ENCODE measurements at places on chromosomes 11 and 22.

- no peak for DNase-seq
These were observed 11.5 kb downstream of the PMM1 start for GRCh38 chr22:41578114-41578513.

- DNase-seq: no peak
These were observed 398.2 kb downstream of the SHANK2 start for GRCh38 chr11:70854201-70854600.

GRCh38 chr11:58770627-58771457, 39.1 kb upstream of the GLYAT start:
- DNase-seq: no peak

- DNase-seq: no peak
These were observed 185.3 kb upstream of the LARGE1 start for GRCh38 chr22:34105461-34106062.

GRCh38 chr22:44544816-44545433, 46.9 kb upstream of the RTL6 start:
- DNase-seq: no peak

GRCh38 chr22:49626361-49627216, 201.1 kb downstream of the BRD1 start:
- no peak for DNase-seq

GRCh38 chr11:7270233-7270865, 18.6 kb downstream of the SYT9 start:
- no peak for DNase-seq

Data from activated CD4-positive, alpha-beta T cell treated with anti-CD3 and anti-CD28 coated beads, Interleukin-2, amount 50 U/mL, for 1 hour (primary cell).